Central memory CD8-positive, alpha-beta T cell (primary cell): ENCODE measurements at places on chromosomes 4 and X.

DNA sequence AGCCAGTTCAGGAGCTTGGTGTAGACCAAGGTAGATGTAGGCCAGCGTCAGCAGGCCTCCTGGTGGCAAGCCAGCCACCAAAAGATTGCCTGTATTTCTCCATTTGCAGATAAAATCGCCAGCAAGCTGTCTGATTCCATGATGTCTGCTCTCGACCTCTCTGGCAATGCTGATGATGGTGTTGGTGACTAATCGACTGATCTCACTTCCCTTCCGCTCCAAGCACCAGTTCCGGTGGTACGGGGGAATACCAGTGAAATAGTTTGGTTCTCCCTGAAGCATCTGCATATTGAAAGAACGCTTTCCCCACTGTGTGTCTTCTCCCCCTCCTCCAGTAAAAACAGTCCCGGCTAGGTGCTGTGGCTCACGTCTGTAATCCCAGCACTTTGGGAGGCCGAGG, 30.4 kb downstream of the GNL3L start:
- no peak for DNase-seq

DNA sequence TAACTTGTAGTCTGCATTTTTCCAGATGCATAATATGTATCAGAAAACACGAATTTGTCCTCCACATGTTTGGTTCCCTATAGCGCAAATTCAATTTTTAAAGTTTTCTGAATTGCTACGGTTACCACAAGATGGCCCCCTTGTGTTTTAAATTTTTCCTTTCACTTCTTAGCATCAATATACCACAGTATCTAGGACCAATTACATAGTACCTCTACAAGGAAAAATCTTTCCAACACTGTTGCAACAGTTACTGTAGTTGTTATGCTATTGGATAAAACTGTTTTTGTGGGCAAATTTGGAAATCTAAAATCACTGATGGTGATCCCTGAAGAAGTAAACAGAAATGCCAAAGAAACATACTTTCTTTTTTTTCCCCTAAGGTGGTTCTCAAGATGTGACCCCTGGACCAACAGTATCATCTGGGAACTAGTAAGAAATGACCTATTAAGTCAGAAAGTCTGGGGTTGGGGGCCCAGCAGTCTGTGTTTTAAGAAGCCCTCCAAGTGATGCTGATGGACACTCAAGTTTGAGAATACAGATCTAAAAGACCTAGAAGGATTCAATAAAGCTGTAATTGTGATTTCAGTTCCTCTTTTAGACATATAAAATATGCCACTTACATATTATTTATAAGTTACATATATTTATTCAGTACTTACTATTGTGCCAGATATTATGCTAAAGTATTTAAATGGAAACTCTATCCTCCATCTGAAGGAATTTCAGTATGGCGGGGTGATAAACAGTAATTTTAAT, 3.1 kb downstream of the ZGRF1 start:
- DNase-seq, result no peak

DNA sequence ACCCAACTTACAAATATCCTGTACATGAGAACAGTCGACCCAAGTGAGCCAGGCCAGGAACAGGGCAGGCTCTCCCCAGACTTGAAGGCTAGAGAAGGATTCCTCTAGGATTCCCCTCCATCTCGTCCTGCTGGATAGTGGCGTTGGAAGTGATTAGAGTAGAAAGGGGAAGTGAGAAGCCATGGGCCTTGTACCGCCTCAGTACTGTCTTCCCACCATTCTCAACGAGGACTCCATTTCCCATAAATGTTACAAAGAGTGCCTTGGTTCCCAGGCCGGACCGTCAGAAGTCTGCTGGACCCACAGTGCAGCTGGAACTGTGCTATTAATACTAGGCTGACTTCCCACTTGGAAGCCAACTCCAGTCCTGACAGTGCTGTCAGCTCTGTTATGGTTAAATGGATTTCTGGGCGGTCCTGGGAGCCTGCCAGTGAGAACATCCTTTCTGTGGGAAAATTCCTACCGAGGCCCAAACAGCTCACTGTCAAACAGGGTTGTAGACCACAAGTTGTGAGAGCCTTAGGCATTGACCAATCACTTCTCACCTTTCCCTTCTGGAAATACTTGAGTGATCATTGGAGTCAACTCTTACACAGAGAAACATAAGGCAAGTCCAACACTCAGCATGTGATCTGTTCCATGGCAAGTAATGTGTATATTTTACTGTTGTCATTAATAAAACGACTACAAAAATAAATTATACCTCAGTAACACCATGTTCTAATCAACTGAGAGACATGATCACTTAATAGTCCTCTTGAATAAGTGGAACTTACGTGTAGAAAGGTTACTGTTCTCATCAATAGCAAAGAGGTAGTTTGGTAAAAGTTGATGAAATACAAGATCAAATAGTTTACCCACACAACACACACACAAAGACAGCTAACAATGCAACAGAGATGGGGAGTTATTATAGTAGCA, 58.4 kb downstream of the AMELX start:
- DNase-seq, result no peak

GRCh38 chrX:40171513-40172400, 74.0 kb upstream of the BCOR start:
- no peak for DNase-seq

- no peak for DNase-seq
Measured at GRCh38 chr4:1406981-1407656, 877 bp upstream of the NKX1-1 start.

DNA sequence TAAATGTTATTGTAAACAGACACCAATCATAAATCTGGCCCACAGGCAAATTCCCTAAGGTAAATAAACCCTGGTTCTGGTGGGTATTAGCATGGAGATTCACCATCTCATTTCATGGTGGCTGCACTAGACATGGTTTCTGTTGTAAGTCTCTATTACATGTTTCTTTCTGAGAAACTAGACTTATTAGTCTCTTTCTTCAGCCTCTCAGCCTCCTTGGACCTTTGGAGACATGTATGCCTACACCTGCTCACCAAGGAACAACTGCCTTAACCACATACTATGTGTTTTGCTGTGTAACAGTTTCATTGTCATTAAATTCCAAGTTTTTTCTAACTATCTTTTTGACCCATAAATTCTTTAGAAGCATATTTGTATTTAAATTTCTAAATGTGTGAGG, 13.1 kb downstream of the DDIT4L start:
- no peak for DNase-seq

- DNase-seq, result no peak
Measured at GRCh38 chrX:40281336-40282005, 183.7 kb upstream of the BCOR start.

GRCh38 chr4:71304289-71304850, 34.5 kb upstream of the SLC4A4 start:
- DNase-seq, result no peak

- no peak for DNase-seq
Measured at GRCh38 chrX:149641835-149642234, 10.2 kb upstream of the TMEM185A start.

GRCh38 chrX:5236749-5237148, 991.9 kb downstream of the NLGN4X start:
- no peak for DNase-seq

GRCh38 chr4:116664198-116664597, 421.2 kb downstream of the TRAM1L1 start:
- no peak for DNase-seq

- no peak for DNase-seq
Measured at GRCh38 chr4:184355111-184355604, 119.2 kb downstream of the IRF2 start.

GRCh38 chrX:37686996-37687395, 1.4 kb downstream of the XK start:
- DNase-seq, result no peak

DNA sequence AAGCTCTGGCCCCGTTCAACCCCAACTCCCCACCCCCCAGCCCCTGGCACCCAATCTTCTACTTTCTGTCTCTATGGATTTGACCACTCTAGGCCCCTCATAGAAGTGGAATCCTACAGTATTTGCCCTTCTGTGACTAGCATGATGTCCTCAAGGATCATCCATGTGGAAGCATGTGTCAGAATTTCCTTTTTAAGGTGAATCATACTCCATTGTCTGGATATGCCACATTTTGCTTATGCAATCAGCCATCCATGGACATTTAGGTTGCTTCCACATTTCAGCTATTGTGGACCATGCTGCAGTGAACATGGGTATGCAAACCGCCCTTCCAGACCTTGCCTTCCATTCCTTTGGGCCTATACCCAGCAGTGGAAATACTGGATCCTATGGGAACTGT, 15.5 kb downstream of the CCNQ start:
- no peak for DNase-seq

DNA sequence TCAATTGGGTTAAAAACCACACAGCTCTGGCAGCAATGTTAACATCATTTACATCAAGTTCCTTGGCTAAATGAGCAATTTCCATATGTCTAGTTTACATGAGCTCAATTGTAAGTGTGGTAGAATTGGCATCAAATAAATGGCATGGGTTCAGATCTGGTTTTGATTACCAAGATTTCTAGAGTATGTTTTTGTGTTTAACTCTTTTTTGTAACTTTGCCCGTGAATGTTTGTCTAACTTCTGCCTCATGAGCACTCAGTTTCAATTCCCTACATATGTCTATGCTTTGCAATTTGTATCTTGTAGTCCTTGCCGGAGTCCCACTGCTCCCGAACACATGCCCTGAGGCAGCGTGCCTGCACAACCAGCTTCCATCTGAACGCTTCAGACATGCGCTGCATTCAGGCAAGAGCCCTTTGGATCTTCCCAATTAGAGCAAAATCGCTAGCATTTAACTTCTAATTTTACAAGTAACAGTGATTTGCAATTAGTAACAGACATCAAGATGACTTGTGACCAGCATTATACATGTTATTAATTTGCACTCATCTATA, 644.4 kb downstream of the TRIML1 start:
- DNase-seq, result no peak

DNA sequence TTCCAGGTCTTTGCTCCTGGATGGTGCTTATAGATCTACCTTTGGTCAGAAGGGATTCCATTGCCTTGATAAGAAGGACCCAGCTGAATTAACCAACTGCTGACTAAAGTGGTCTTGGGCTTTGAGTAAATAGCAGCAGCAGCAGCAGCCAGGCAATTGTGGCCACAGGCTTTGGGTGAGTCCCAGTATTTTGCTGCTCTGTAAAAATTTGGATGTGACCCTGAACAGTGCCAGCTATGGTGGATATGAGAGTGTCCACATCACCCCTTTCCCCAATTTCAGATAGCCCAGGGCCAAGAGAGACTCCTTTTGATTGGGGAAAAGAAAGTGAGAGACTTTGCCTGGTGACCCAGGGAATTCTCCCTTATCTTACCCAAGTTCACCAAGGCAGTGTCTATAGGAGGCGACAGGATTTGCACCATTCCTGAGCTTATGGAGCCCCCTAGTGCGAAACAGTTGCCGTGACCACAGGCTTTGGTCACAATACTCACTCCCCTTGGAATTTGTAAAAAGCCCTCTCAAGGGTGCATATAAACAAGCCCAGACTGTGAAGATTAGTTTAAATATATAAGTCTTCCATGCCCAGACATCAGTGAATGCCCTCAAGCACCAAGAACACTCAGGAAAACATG, 518.0 kb downstream of the TMA16 start:
- DNase-seq, result no peak

- DNase-seq, result no peak
Measured at GRCh38 chrX:95076449-95076848, 1402.4 kb downstream of the FAM133A start.

DNA sequence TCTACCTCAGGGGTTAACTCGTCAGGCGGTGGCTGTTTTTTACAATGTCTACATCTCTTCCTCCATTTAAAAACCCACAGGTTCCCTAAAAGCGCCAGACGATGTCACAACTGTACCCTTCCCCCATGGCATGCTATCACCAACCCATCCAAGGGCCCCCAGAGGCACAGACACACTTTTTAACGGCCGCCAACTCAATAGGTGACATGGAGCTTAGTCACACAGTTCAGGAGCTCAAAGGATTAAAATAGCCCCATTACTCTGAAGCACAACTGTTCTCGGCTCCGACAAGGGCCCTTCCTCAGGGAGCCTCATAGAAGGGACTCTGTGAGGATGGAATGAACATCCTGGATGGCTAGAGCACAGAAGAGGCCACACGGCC, 12.4 kb downstream of the SH3KBP1 start:
- DNase-seq, result no peak

GRCh38 chrX:10102046-10102704, 54.6 kb upstream of the CLCN4 start:
- DNase-seq, result no peak

DNA sequence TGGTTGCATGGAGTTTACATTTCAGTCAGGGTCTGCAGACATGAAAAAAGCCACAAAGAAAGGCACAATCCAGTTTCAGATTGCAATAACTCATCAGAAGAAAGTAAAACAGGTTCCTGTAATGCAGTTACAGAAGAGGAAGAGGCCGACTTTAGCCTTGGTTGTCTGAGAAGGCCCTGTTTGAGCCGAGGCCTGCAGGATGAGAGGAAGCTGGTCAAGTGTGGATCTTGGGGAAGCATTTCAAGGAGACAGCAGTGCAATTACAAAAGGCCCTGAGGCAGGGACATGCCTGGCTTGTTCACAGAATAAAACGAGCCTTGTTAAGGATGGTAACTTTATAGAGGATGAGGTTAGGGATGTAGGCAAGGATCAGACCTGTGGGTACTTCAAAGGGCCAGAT, 62.4 kb downstream of the AFF2 start:
- DNase-seq, result no peak

DNA sequence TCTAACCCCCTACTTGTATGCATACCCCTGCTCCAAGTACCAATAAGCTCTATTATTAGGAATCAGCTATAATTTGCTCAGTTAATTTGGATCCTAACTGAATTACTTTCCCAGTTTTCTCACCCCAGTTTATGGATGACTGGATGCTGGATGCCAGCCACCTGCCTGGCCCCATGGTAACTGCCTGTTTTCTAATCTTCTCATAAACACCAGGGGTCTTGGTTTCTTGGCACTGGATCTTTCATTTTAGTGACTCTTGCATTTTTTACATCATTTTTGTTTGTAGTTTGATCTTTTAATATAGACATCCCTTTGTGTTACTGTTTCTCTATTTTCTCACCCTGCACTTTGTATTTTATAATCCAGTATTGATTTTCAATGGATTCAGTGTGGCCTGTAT, 246.8 kb downstream of the ADGRL3 start:
- no peak for DNase-seq

DNA sequence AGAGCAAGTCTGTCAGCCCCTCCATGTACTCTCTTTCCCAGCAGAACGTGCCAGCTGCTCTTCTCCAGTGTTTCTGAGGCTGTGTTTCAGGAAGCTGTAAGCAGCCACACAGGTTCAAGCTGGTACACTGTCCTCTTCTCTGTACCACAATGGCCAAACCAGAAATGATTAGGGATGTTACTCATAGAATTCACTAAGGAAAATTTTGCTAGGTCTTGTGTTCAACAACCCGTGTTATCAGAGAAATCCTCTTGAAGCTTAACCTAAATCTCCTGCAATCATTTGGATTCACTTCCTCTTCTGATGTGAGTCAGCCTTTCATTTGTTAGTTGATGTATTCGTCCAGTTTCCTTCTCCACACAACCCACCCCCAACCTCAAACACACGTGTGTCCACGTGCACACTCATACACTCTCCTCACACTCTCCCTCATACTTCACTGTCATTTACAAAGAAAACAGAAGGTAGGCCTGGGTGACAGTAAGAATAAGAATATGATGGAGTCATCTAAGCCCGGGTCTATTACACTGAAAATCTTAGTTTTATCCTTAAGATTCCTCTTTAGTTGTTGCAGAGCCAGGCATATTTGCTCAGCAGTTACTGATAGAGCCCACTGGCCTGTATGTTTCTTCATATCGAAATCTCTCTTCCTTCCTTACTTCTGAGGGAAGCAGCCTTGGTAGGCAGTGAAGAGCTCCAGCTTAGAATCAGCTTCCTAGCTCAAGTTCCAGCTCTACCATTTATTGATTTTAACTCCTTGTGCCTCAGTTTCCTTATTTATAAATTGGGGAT, 63.4 kb downstream of the DCUN1D4 start:
- no peak for DNase-seq

- DNase-seq, result no peak
Measured at GRCh38 chr4:112312610-112313239, 15.6 kb downstream of the ALPK1 start.
